ENCODE measurements at places on chromosomes 5 and 9.
A peak's percentile ranks its signal among the peaks of the same experiment; 100 is the strongest.

GRCh38 chr9:104772714-104773510 lies 9.0 kb downstream of the NIPSNAP3B start:
- no peak for DNase-seq

DNA sequence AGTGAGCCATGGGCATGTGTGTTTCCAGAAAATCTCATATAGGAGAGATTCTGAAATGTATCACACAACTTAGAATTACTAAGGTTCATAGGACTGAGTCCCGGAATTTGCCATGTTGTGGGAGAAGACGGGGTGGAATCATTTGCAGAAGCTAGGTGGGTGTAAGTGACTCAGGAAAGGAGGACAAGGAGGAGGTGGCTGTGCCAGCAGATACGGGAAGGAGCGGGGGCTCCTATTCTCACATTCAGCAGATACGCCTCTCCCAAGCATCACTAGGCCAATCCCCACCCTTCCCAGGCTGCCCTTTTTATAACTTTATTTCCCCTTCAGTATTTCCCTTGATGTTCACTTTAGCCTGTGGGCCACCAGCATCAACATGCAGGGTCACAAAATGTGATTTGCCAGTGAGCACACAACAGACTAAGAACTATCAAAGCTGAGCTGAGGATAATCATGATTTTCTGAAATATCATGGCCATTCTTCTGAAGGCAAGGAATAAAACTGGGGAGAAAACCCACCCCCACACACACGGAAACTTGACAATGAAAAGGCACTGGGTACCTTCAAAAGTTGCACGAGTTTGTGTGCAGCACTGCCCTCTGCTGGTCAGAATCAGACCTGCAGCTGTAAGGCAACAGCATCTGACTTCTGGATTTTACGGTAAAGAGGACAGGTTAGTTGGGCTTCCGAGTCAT lies 133.2 kb downstream of the MTX3 start:
- DNase-seq = peak; percentile 28

GRCh38 chr5:61758711-61759110 lies 426.7 kb downstream of the ZSWIM6 start:
- no peak for DNase-seq

DNA sequence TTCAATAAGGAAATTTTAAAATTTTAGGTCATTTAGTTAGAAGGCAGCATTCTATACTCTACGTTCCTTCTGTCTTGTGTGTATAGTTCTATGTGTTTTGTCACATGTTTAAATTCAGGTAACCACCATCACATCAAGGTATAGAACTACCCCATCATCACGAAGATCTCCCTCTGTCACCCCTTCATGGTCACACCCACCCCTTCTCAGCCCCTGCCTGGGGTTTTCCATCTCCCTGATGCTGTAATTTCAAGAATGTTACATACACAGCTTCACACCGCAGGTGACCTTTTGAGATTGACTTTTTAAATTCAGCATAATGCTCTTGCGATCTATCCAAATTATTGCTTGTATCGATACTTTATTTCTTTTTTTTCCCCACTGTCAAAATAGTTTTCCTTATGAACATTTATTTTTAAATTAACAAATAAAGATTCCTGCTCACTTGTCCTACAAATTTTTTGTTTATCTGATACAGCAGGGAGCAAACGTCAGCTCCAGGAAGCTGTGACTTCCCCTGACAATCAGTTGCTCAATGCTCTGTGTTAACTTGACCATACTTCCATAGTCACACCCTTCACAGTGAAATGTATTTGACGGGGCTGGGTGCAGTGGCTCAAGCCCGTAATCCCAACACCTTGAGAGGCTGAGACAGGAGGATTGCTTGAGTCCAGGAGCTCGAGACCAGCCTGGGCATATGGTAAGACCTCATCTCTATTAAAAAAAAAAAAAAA lies 10.2 kb downstream of the BTNL8 start:
- no peak for DNase-seq

GRCh38 chr5:6584727-6585126 lies 48.1 kb downstream of the NSUN2 start:
- DNase-seq = no peak

DNA sequence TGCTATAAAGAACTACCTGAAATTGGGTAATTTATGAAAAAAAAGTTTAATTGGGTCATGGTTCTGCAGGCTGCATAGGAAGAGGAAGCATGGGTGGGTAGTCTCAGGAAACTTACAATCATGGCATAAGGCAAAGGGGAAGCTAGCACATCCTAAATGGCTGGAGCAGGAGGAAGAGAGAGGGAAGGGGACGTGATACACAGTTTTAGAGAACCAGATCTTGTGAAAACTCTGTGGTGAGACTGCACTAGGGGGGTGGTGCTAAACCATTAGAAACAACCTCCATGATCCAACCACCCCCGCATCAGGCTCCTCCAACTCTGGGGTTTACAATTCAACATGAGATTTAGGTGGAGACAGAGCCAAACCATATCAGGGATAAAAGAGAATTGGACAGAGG lies 624.2 kb downstream of the PRR16 start:
- DNase-seq = no peak

GRCh38 chr5:124746916-124747790 lies 714 bp upstream of the ZNF608 start:
- peak; percentile 89 for DNase-seq

- no peak for DNase-seq
Measured at GRCh38 chr5:31049461-31049860, 144.0 kb upstream of the CDH6 start.

DNA sequence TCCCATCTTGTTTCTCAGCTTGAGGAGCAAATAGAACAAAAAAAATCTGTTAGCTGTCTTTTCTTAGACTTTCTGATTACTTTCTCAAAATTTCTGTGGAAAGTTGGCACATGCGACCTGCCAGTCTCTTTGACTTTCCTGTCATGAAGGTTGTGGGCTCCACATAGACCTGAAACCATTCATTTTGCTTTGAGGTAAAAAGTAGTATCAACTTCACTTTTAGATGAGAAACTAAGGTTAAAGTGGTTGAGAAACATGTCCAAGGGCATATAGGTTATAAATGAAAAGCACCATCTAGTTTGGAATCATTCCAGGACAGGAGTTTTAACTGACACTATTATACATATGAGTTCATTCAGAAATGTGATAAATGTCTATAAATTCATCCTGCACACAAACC lies 42.7 kb downstream of the ST8SIA4 start:
- DNase-seq = no peak

DNA sequence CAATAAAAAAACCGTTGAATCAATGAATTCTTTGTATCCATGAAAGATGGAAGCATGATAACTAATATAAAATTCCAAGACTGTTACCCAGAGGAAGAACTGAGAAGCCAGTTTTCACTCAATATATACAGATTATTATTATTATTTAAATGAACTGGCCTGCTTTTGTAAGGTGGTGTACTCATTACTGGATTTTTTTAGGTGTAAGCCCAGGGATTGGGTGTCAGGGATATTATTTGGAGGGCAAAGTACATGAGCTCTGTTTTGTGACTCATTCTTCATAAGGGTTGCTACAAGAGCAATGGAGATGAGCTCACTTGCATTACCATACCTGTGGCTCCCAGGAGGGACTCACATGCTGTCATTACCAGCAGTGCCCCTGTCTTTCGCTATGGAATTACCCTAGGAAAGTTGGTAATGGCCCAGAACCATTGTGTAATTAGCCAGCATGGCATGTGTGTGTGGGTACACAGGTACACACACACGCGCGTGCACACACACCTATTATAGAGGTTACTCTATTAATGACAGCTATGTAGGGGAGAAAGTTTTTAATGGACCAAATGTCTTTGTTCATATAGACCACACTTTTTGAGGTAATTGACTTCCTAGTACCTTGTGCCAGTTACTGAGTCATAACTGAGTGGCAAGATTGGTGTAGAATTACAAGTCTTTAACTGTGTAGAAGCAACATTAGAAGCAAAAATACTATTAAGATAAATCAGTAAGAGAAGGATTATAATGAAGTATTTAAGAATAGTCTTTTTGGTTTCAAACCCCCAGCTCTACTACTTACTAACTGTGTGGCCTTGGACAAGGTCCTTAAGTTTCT lies 143.4 kb downstream of the GDNF start:
- DNase-seq = no peak
